CD4-positive, alpha-beta T cell treated with Interleukin-4 for 4 hours (primary cell): ENCODE measurements at places on chromosomes 4 and X.
A peak's percentile ranks its signal among the peaks of the same experiment; 100 is the strongest.

GRCh38 chrX:103879339-103879738 is 47.3 kb upstream of the RAB9B start:
- no peak for DNase-seq

GRCh38 chr4:33302321-33302720 is 2582.2 kb downstream of the PCDH7 start:
- DNase-seq = no peak

- DNase-seq = no peak
Observed at GRCh38 chrX:103398421-103398864, 22.1 kb downstream of the BEX3 start.

GRCh38 chr4:42612898-42613297 is 44.0 kb downstream of the ATP8A1 start:
- DNase-seq = no peak

DNA sequence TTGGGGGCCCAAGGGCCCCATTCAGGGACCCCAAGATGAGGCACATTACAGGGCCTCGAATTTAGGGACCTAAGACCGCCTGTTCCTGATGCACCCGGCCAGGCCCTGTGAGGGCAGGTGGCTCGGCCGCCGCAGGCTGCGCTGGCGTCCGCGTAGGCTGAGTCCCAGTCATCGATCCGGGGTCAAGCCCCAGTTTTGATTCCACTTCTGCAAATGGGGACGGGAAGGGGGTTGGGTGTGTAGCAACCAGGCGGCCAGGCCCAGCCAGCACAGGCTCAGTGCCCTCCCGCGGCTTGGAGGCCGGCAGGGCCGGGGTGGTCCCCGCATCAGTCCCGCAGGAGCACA is 327 bp downstream of the PNPLA4 start:
- no peak for DNase-seq

GRCh38 chrX:12791257-12792228 is at the start of gene PRPS2:
TSS of gene PRPS2 (plus strand) at chrX:12791412. CDS start at chrX:12791498, 86 bp downstream.
- DNase-seq = peak; percentile 51

DNA sequence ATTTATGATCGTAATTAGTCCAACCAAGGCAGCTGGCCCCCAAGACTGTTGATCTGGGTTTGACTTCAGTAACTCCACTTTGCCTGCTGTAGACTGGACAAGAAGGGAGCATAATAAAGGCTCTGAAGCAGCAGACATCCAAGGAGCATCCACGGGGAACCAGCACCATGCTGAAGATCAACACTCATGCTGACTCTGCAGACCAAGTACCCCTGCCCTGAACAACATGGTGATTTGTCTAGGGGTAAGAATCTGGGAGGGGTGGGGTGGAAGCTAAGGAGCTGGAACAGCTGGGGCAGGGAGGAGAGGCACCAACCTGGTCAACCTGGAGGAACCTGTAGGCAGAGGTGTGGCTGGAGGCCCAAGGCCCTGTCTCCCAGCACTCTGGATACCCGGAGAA is 2.1 kb downstream of the TEC start:
- no peak for DNase-seq

DNA sequence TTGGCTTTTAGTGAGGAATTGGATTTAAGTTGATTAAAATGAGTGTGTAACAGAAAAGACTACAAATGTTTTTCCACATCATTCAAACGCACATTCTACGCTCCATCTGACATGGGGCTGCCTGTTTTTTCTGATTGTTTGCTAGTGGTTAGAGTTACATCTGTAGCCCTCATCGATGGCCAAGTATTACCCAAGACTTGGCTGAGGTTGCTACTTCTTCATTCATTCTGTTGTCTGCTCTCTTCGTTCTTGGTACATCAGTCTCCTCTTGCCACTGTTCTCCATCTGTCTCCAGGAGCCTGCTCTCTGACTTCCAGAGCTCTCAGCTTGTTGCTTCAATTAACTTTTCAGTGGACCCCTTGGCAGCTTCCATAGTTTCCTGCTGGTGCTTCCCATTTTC is 1844.6 kb upstream of the TENM3 start:
- DNase-seq = no peak
